ENCODE measurements at places on chromosomes 3 and 15.
A peak's percentile ranks its signal among the peaks of the same experiment; 100 is the strongest.

DNA sequence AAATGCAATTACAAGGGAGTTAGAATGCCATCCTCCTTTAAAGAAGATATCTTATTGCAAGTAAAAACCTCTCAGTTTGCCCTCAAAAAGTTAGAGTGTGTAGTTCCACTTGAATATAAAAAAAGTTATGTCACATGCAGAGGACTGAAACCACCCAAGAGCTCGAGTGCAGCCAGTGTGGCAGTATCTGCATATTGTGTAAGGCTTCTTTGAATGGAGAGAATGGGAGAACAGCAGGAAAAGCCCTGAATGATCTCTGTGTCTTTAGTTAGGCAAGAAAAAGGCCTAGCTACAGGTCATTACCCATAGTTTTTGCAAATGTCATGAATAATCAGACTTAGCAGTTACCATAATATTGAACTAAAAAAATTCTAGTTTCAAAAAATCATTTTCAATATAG, 13.9 kb upstream of the TEX9 start:
- no peak for DNase-seq

- no peak for DNase-seq
These were observed 43.2 kb downstream of the SRGAP3 start for GRCh38 chr3:9206287-9206686.

- DNase-seq: peak; percentile 32
These were observed 18.6 kb upstream of the FSTL1 start for GRCh38 chr3:120469440-120469839.

- no peak for DNase-seq
These were observed 7.6 kb downstream of the GPD1L start for GRCh38 chr3:32113981-32114545.

- no peak for DNase-seq
These were observed 11.9 kb upstream of the PKM start for GRCh38 chr15:72242775-72243370.

DNA sequence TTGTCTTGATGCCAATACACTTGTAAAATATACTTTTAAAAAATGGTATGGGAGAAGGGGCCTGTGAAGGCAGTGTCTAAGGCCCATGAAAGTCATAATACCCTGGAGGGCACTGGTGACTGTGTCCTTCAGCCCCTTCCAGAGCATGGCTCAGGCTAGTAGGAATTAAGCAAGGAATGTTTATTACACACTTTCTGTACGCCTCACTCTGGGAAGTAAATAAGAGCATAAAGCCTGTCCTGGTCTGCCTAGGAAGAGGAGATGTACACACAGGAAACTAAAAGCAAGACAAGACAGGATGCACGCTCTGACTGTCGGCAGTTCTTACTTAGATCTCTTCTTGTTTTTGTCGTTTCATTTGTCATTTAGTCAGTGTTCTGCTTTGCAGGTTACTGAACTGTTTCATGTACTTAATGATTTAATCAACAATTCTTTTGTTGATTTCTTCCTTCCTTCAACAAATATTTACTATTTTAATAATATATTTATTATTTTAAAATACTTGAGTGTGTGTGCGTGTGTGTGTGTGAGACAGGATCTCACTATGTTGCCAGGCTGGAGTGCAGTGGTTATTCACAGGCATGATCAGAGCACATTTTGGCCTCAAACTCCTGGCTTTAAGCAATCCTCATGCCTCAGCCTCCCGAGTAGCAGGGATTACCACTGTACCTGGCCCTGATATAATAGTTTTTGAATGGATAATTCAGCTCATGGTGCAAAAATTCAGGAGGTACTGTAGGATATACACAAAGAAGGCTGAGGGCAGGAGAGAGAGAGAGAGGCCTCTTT, 9.0 kb upstream of the SMAD6 start:
- DNase-seq: no peak

Measured in NCI-H226 (cell line).